ENCODE measurements at places on chromosomes 1 and 21.

- no peak for DNase-seq
Observed at GRCh38 chr1:115069659-115070308, 19.5 kb downstream of the TSPAN2 start.

GRCh38 chr1:205329719-205330118, 8.2 kb upstream of the NUAK2 start:
- no peak for DNase-seq

DNA sequence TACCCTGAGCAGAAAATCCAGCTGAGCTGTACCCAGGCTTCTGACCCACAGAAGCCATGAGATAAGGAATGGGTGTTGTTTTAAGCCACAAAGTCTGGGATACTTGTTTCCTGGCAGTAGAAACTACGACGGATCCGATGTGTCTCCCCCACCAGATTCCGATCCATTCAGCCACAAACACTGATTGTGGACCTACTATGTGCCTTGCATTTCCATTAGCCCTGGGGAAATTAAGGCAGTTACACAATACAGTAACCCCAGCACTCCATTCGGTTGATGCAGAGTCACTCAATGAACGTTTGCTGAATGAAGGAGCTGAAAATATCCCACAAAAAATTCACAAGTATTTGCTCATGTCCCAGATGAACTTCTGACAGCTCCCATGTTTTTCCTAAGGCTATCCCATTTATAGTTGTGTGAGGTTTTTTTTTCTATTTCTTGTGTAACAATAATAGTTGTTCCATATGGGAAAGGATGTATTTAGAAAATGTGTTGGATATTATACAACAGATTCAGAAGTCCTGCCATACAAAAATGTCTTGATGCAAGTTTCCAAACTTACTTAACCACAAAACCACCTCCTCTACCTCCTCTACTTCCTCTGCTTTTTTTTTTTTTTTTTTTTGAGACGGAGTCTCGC, 29.6 kb upstream of the KAZN start:
- DNase-seq: no peak

DNA sequence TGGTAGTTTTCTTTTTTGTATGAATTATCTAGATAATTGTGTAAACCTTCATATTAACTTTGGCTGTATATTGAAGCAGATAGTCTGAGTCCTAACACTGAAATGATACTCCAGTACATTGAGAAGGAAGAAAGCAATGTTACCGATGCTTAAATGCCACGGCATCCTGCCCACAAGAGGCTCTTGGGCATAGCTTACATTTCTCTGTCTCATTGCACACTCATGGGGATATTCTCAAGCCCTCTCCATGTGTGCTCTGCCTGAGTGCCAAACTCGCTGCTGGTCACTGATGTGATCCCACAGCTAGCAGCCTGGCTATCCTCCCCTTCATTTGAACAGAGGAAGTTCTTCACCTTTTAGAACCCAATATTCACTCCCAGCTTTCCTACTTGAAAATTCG, 179.4 kb downstream of the TGFB2 start:
- no peak for DNase-seq

DNA sequence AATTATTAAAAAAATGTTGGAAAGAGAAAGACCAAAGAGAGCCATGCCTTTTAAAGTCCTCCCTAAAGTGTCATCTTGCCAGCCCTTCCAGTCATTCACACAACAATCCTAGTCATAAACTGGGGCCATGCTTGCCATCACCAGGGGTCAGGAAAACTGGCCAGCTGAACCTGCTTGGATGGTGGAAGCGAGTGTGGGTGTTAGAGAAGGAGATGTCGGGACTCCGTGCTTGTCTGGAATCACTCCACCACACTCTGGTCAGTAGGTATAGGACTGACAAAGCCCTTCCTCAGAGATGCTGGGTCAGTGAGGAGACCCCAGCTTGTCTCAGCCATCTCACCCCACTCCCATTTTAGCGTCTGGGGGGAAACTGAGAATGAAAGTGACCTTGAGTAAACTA, 3.3 kb upstream of the HAPLN2 start:
- DNase-seq: no peak

DNA sequence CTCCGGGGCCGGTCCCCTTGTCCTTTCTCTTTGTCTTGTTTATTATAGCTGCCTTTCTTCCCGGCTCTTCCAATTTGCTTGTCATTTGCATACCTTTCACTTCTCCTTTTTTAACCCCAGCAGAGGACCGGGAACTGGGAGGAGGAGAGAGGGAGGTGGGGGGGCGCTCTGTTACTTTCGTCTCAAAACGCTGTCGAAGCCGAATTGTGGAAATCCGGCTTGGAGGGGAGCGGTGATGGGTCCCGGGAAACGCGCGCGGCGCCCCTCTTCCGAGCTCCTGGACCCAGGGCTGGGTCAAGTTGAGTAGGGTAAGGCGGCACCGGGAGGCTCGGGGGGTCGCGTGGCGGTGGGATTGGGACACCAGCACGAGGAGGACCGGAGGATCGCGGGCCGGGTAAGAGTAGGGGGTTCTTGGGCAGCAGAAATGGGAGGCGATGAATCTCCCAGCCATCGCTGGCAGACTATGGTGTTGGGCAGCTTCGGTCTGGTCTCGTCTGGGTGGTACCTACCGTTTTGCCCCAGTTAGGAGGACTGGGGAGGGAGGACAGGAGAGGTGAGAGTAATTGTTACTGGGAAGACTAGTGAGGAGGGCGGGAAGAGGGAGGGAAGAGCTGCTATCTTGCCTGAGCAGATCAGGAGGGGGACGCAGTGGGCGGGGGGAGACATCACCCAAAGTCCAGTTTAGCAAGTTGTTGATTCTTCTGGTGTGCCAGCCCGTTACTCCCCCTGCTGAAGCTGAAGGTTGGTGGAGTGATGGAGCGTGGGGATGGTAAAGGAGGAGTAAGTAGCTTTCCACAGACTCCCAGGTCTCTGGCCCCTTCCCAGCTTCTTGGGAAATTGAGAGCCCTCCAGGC, 1.5 kb downstream of the PROX1 start:
- no peak for DNase-seq

- no peak for DNase-seq
Observed at GRCh38 chr1:167669209-167670124, 39.4 kb downstream of the RCSD1 start.

DNA sequence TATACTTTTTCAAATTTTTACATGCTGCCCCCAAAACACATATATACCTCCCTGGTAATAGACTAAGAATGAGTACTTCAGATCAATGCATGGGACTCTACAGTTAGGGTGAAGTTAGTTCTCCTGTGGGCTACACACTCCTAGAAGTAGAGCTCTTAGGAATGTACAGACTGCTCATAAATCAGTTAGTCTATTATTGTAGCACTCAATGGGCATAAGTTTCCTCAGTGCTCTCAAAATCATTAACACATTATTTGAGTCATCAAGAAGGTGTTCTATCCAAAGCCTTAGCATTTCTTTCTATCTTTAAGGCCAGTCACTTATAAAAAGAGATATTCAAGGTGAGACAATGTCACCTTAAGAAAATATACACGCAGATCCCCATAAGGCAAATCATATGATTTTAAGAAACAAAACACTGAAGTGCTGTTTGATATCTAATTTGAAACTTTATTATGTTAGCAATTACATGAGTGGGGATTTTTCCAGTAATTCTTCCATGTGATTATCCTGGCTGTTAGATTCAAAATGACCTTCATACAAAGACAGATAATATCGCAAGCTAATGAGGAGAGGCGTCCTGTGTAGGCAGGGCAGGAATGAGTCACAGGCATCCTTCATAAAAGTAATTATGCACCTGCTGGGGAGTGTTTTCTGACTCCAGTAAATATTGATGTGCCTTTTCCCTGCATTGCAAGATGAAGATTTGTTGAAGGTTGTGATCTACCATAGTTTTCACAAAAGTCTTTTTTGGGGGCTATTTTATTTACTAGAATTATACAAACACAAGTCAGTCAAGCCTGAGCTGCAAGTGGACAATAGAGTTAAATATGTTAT, 167.2 kb upstream of the ATP1B1 start:
- no peak for DNase-seq

- DNase-seq: no peak
Observed at GRCh38 chr1:215003686-215004085, 78.9 kb upstream of the KCNK2 start.

DNA sequence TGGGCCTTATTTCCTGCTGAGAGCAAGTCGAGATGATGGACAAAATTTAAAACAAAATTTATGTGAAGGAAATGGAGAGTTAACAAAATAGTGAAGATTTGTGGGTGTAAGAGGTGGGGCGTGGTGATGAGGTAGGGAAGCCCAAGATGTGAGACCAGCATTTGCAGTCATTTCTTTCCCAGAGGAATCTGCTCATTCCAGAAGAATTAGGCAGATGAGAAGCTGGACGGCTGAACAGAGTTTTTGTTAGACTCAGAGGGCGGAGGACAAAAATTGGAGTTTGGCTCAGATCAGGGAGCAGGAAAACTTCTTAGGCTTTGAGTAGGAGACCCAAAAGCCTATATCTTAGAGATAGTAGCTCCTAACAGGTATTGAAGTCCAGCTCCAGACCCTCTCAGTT, 65.3 kb downstream of the CAMTA1 start:
- DNase-seq: no peak

DNA sequence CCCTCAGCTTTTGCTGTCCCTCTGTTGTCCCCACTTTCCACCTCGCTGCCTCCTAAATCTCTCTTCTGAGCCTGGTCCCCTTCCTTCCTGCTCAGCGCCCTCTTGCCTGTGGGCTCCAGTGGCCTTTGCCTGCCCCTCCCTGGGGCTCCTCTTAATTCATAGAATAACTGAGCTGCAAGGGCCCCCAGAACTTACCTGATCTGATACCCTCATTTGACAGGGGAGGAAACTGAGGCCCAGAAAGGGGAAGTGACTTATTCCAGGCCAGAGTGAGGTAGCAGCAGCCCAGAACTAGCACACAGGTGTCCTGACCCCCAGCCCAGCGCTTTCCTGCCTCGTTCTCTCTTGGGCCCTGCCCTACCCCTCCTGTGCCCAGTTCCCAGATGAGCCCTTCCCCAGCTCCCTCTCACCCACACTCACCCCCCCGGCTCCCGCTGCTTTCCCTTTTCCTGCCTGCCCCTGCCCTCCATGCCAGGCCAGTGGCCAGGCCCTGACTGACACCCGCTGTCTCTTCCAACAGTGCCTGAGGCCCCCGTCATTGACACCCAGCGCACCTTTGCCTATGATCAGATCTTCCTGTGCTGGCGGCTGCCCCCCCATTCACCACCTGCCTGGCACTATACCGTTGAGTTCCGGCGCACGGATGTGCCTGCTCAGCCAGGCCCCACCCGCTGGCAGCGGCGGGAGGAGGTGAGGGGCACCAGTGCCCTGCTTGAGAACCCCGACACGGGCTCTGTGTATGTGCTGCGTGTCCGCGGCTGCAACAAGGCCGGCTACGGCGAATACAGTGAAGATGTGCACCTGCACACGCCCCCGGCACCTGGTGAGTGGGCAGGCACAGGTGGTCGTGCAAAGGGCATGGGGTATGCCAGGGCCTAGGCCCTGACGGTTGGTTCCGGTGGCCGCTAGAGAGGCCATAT, 5.7 kb downstream of the TRIM46 start:
- no peak for DNase-seq

DNA sequence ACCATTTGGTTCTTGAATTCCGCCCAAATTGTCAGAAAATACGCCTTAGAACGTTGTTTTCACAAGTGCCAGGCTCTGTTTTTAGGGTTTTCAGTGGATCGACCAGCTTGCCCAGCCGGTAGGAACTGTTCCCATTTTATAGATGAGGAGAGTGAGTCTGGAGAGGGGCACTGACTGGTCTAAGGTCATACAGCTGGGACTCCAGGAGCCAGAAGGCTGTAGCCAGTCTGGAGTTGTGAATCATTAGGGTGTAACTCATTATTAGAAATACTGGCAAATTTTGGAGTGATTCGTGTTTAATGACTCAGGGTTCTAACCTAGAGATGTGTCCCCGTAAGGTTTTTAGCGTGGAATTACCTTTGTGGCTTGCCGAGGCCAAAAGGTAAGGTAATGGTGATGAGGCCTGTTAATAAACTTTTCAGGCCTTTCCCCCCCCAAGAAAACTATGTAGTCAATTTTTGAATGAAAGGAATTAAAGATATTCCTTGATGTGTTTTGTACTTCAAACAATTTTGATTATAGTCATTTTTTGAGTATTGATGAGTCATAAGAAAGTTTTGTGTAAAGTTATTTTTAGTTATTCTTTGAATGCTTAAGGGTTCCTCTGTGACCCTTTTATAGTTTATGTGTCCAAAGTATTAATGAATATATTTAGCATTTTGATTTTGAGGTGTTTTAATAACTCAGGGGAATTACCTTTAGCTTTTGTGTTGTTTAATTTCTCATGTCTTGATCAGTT, 2.1 kb downstream of the DYRK1A start:
- no peak for DNase-seq

DNA sequence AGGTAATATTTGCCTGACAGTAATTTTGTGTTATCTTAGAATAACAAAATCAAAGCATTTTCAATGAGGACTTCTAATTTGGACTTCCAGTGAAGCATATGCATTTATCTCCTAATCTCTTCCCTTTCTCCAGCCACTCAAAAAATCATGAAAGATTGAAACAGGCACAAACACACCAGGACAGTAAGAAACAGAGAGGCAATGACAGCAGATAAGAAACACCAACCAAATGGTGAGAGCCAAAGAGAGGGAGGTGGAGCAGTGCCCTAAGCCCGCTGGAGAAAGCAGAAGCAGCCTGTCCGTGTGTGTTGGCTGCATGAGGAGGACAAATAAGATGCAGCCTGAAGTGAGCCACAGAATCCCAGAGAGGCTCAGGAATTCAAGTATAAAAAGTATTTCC, 39.0 kb downstream of the SLC44A3 start:
- DNase-seq: no peak

DNA sequence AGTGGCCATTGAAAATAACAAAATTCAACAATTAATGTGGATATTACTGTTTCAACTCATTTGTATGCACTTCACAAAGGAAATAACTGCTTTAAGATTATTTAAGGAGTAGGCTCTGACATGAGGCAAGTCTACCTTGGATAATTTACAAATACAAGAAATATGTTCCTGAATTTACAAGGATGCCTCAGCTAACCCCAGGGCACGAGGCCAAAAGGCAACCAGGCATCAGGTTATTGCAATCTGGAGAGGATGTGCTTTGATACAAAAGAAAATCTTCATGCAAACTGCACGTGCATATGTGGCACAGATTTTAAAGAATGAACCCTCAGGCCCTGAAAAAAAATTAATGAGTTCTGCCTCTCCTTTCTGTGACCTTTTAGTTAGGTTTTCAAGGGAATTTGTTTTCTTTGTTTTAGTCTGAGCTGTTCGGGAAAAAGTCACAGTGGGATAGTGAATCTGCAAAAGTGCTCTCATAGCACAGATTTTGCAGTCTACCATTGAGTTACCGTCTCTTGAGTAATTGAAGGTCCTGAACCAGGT, 1304.2 kb upstream of the ADGRL4 start:
- no peak for DNase-seq

GRCh38 chr1:202038688-202039346, 28.4 kb downstream of the ELF3 start:
- no peak for DNase-seq

DNA sequence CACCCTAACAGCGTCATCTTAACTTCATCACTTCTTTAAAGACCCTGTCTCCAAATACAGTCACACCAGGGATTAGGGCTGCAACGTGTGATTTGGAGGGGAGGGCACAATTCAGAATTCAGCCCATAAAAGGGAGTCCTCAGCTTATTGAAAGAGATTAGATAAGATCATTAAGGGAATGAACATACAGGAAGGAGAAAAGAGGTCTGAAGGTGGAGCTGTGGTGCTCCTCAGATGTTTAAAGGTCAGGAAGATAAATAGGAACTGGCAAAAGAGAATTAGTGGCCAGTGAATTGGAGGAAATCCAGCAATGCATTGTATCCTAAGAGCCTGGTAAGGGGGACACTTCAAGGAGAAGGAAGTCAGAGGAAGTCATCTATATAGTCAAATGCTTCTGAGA, 113.5 kb downstream of the PROX1 start:
- no peak for DNase-seq

Data from activated gamma-delta T cell (primary cell).